ENCODE measurements at places on chromosomes 1 and 21.

DNA sequence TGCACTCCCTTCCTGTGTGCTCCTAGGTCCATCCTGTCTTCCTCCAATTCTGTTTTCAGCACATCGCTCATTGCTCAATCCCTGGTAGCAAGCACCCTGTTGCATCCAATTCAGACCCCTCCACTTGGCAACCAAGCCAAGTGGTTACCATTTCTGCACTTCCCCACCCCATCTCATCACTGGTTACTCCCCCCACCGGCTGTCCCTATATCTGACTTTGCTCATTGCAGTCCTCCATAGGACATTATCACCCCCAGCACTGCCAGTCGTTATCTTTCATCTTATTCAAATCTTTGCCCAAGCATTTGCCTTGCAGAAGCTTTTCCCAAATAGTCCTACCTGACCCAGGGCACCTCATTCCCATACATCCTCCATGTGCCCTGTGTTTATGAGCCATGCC, 2.1 kb upstream of the TMEM9 start:
- DNase-seq = no peak

- no peak for DNase-seq
Observed at GRCh38 chr21:28961927-28962326, 30.8 kb downstream of the LTN1 start.

DNA sequence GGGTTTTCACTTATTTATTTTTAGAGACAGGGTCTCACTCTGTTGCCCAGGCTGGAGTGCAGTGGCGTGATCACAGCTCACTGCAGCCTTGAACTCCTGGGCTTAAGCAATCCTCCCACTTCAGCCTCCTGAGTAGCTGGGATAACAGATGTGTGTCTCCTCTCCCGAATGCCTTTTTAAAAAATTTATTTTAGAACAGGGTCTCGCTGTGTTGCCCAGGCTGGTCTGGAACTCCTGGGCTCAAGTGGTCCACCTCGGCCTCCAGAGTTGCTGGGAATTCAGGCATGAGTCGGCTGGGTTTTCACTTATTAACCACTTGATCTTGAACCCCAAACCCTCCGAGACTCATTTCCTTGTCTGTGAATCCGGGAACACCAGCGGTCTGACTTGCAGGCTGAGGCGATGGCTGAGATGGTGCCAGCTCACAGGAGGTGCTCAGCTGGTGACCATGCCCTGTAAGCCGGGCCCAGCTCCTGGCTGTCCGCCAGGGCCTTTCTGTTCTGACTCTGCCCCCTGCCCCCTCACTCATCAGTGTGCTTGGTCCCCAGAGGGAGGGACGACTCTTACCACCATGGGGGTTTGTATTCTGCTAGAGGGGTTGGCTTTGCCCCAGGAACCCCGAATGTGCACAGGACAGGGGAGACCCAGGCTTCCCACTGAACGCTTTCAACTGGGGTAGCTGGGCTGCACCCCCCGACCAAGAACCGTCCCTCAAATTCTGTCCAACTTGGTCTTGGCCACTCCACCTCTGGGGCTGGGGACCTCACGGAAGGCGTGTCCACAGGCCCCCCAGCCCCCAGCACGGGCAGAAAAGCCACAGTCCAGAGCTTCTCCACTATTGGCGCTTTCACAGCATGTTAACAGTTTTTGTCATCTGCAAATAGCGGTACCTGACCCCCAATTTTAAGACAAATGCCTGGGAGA, 22.5 kb downstream of the MMEL1 start:
- DNase-seq = peak; percentile 5

DNA sequence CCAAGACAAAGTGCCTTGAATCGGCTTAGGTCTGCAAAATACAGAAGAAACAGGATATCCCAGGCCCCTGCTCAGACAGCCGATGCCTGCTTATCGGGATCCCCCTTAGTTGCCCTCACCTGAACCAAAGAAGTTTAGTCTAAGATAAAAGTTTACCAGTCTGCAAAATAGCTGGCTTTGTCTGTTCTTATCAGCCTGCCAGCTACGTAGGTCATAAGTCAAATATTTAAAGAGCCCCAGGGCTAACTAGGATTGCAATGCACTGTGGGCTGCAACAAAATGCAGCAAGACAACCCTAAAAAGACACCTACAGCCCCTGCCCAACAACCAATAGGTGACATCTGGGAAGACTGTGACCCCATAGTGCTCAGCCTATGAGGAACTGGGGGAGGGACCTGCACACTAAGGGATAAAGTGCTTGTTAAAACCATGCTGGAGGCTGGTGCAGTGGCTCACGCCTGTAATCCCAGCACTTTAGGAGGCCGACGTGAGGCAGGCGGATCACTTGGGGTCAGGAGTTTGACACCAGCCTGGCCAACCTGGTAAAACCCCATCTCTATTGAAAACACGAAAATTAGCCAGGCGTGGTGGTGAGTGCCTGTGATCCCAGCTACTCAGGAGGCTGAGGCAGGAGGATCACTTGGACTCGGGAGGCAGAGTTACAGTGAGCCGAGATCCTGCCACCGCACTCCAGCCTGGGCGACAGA, 27.4 kb downstream of the LRRC3 start:
- DNase-seq = no peak

DNA sequence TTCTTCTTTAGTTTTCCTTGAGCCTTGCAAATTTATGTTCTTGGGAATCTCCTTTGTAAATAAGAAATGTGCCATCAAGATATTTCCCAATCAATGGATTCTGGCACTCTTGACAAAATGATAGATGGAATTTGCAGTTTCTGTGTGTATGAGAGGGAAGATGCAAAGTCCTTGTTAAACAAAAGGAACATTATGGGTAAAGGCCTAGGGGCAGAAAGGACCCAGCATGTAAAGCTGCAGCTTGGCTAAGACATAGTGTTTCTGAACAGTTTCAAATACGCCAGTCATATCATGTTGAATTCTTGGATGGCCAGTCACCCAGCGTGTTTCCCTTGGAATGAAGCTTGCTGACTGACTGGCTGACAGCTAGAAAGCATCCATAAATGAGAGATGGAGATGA, 210.8 kb downstream of the NFIA start:
- DNase-seq = no peak

DNA sequence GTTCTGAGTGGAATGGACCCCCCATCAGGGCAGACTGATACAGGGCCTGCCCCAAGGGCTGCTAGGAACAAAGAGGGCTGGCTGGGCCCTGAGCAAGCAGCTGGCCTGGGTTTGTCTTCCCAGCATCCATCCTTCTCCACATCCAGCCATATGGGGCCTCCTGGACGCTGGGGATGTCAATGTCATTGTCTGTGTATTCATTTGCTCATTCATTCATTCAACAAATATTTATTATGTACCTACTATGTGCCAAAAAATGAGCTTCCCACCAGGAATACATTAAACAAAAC, 15.6 kb upstream of the ECE1 start:
- DNase-seq = no peak

GRCh38 chr1:172824209-172824608, 165.3 kb downstream of the FASLG start:
- DNase-seq = peak; percentile 74

- no peak for DNase-seq
Observed at GRCh38 chr1:153341431-153341934, 7.2 kb downstream of the PGLYRP4 start.

- DNase-seq = no peak
Observed at GRCh38 chr1:177960939-177961622, 8.8 kb downstream of the SEC16B start.

DNA sequence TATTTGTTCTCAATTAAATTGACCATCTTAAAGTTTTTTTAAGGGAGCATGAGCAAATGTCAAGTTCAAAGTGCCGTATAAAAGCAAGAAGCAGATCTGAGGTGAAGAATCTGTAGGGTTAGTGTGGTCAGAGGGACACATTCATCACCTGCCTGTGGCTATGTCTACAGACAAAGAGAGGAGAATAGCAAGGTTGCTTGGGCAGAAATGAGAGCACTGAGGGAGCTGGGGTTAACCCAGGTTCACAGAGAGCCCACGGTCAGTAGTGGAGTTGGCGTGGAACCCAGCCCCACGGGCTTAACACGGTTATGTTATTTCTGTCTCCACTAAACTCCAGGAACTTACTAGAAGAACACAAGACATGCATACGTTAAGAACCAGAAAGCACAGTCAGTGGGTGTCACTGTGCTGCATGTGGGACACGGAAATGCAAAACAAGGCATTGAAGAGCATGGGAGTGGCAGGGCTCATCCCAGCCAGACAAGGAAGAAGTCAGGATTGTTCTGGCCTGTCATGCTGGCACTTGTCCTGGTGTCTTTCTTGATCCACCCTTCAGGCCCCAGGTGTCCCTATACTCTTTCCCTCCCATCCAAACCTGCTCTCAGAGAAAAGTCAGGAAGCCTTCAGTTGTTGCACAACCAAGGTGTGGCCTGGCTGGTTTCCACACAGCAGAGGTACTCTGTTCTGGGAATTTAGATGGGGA, 95.5 kb upstream of the IVNS1ABP start:
- DNase-seq = no peak

GRCh38 chr1:24074817-24075589, 36.9 kb downstream of the MYOM3 start:
- DNase-seq = no peak

GRCh38 chr1:36088265-36088576, 471 bp upstream of the ADPRS start:
- no peak for DNase-seq

DNA sequence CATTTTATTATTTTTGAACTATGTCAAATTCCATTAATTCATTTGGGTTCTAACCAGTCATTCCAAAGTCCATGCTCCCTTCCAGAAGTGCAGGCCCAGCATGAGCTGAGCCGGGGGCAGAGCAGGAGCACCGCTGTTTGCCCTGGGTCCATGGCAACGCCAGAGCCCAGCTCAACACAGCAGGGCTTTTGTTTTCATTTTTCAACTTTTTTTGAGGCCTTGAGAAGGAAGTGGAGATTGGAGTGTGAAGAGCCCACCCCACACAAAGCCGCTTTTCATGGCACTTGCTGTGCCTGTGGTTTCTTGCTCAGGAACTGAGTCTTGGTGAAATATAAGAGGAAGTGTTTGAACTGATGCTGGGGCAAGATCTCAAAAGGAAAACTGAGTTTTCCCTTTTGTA, 13.2 kb upstream of the PRMT2 start:
- no peak for DNase-seq

All from AG10803 (cell line).